ENCODE measurements at places on chromosomes 7 and 10.

- no peak for DNase-seq
Measured at GRCh38 chr7:64787295-64787694, 6.9 kb upstream of the ZNF138 start.

DNA sequence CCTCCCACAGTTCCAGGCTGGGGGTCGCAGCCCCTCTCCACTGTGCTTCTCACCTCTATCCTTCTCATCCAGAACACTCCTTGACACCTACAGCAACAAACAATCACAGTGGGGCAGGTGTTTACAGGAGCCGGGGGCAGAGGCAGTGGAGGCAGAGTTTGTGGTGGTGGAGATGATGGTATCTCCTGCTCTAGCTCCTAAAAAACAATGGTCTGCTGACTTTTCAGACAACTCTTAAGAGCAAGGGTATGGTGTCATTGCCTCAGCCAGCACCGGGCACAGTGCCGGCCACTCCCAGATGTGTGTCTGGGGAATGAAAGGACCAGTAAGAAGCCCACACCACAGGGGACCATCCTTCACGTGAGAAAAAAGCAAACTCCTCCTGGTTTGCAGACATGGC lies 36.3 kb upstream of the ANTXRL start:
- DNase-seq: no peak

DNA sequence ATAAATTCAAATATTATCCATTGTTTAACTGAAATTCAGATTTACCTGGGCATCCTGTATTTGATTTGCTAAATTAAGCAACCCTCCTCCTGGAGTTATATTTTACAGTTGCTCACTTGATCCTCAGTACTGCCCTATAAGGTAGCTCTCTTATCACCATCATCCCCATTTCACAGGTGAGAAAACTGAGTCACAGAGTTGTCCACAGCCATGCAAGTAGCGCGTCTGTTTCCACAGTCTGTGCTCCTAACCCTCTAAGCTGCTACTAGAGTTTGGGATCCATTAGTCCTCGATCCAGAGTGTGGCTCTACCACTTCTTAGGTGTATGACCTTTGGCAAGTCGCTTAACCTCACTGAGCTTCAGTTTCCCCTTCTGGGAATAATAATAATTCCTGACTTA lies 34.9 kb upstream of the KDM7A start:
- no peak for DNase-seq

- no peak for DNase-seq
Measured at GRCh38 chr7:101535351-101535751, 93.7 kb downstream of the MYL10 start.

- DNase-seq: no peak
Measured at GRCh38 chr10:14949291-14949690, 4.6 kb downstream of the DCLRE1C start.

DNA sequence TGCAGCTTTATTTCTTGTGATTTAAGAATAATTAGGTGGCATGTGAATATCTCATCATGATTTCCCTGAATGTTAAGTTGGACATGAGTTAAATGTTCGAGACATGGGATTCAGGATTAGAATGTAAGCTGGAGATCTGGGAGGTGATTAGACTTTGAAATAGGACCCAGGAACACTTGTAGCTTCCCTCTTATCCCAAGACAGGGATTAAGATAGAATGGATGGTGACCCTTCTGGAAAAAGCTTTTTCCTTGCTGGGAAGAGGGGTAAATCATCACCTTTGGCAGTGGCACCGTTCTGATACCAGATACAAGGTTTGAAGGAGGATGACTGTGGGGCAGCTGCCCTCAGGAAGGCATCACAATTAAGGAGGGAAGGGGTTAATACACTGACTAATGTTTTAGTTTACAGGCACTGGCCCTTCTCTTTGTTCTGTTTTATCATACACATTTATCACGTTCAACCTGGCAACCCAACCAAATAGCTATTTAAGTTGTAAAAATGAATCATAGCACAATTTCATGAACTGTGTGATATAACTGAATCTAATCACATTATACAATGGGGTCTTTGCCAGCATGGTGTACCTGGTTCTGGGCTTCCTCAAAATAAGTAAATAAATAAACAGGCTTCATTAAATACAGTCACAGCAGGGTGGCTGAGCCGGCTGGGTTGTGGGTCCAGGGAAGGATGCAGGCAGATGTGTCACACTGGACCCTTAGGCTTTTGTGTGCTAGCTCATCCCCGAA lies 212.7 kb downstream of the LRMDA start:
- DNase-seq: no peak

DNA sequence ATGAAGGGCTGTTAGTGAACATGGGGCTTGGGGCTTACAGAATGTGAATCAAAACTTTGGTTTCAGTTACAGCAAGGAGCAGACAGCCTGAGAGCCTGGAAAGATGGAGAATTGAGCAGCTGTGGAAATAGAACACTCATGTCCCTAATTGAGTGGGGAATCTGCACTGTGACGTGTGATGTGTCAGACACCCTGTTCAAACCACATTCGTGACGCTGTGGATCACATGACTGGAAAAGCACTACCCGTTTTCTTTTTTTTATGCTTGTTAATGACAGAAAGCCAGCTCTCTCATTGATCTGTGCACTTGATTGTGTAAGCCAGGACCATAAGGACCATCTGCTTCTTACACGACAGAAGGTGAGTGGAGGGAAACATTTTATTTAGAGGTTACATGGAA lies 15.1 kb upstream of the TBX20 start:
- no peak for DNase-seq

- DNase-seq: no peak
Measured at GRCh38 chr7:51313738-51314425, 2.7 kb downstream of the COBL start.

DNA sequence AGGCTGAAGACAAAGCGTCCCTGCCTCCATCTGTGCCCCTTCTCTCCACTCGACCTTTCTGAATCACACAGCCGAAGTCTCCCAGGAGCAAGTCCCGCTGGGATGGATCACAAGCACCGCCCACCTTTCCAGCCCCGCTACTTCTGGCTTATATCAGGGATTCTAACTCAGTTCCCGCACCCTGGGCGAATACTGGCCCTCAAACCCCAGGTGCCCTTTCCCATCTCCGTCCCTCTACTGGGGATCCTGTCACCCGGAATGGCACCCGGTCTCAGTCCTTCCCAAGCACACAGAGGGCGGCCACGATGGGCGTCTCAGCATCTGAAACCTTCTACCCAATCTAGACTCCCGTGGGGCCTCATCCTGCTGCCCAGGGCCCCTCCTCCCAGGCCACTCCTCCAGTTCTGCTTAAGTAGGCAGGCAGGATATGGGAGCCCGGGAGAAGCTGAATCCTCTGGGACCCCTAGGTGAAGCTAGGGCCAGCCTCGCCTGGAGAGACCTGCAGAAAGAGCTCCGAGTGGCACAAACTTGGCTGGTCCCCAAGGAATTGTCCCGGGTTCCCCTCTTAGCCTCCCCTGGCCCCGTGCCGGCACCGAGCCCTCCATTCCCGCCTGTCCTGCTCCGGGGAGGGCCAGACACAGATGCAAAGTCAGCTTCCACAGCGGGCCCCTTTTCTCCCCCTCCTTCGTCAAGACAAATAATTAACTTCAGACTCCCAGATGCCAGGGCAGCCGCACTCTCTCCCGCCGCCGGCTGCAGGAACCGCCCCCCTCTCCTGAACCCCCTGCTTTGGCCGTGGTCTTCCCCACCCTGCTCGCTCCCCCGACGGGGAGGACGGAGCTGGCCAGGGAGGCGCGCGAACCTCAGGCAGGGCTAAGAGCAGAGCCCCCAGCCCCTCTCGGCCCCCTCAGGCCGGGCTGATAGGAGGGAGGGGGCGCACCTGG lies 612 bp downstream of the KCP start:
- no peak for DNase-seq

- no peak for DNase-seq
Measured at GRCh38 chr7:22587322-22587721, 87.3 kb upstream of the STEAP1B start.

DNA sequence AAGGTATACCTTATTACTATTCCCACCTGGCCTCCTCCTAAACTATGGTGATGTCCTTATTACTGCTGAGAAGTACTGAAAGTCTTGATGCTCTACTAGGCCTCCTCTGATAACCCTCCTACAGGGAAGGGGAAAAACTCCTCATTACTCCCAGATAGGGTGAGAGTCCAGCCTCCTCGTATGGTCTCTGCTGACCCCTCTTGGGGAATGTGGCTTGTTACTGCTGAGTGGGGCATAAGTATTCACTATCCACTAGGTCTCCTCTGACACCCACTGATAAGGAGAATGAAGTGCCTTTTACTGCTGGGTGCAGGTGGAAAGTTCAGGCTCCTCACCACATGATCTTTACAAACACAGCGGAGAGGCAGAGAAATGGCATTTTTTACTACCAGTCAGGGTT lies 222.9 kb downstream of the CHRM2 start:
- DNase-seq: no peak

DNA sequence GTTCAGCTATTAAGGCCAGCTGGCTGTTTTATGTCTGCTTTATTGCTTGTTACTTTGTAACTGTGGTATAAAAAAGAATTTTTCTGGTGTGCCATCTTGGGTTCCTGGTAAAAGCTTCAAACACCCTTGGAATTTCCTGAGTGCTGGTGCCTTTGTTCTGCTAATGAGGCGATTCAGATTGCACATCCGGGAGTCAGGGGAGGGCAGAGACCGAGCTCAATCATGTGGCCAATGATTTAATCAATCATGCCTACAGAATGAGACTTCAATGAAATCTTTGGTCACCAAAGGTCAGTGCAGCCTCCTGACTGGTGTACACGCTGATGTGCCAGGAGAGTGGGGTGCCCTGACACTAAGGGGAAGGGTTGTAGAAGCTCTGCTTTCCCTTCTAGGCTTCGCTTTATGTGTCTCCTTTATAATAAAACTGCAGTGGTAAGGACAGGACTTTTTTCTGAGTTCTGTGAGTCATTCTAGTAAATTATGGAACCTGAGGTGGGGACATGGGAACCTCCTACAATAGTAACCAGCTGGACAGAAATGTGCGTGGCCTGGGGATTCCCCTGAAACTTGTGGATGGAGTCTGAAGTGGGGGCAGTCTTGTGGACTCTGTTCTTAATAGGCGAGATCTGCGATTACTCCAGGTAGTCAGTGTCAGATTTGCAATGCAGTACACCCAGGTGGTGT lies 69.4 kb upstream of the OGDHL start:
- no peak for DNase-seq

DNA sequence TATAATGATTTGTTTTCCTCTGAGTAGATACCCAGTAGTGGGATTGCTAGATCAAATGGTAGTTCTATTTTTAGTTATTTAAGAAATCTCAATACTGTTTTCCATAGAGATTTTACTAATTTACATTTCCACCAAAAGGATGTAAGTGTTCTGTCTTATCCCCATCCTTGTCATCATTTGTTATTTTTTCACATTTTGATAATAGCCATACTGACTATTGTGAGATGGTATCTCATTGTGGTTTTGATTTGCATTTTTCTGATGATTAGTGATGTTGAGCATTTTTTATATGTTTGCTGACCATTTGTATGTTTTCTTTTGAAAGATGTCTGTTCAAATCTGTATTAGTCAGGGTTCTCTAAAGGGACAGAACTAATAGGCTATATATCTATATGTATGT lies 160.0 kb upstream of the TMEM229A start:
- DNase-seq: no peak

DNA sequence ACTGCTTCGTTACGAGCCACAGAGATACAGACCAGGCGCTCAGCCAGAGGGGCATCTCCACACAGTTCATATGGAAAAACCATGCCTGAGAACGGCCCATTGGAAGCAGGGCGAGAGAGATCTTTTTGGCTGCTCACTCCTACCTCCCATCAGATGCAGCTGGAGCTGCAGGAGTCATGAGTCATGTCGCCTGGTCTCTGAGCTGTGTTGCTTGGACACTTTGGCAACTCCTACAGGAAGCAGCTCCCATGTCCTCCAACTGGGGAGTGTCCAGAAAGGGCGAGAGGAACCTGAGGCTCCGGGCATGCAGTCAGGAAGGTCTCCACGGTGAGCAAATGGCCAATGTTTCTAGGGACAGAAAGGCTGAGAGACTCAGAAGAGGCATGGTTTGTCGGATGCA lies 24.9 kb downstream of the INSIG1 start:
- DNase-seq: no peak

DNA sequence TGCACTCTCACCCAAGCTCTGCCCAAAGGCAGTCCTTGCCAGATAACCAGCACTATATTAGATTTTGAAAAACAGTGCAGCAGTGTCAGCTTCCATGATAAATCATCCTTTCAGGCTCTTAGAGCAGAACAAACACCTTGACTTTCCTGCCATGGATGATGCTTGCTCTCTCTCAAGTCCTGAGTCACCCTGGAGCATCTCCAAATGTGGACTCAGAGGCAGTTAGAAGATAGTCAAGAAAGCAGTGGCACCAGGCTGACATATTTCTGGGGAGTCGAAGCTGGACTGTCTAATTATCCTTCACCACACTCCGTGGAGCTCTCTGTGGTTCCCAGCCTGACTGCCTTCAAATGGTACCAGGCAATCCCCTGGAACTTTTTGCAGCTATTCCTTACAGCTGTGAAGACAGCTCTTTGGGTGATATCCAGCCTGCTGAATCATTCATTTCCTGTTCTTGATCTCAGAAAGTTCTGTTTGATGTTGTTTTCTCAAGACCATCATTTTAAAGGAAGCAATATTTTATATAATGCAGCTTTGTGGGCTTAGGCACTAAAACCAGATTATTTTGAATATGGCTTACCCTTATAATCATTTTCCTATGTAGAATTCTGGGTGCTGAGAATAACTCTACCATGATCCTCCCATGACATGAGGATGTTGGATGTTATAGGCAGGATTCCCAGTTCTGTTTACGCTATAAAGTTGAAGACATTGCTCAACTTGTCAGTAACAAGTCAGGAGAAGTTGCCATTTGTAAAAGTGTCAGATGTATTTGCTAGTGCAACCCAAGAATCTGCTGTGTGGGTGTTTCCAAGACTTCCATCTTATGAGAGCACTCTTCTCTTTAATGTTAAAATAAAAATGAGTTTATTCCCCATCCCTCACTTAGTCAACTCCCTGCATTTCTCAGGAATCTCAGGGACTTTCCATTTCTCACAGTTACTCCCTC lies 233.8 kb downstream of the C7orf25 start:
- no peak for DNase-seq

- DNase-seq: no peak
Measured at GRCh38 chr7:50864694-50865093, 82.0 kb upstream of the GRB10 start.

- DNase-seq: no peak
Measured at GRCh38 chr7:131889572-131890150, 333.2 kb upstream of the PODXL start.

DNA sequence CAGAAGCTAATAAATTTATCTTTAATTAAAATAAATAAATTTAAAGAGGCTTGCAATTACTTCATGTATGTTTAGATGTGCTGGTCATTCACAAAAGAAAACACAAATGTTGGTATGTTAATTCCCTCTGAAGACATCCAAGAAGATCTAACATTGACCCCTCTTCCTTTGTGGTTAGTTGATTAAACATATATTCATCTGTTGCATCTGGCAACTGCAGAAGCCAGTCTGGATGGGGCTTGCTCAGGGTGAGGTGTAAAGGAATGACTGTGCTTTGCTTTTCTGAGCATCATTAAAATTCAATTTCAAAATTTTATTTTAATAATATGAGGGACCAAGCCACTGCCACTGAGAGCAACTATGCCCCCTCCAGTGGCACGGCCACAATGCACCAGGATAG lies 36.4 kb upstream of the FERD3L start:
- DNase-seq: no peak

- DNase-seq: no peak
Measured at GRCh38 chr10:102220612-102221011, 5.5 kb upstream of the ELOVL3 start.
